SK-N-SH treated with all-trans-retinoic acid at 6 μM for 48 hours (cell line): ENCODE measurements at places on chromosomes 16 and 17.

- peak; percentile 90 for ATAC-seq
Measured at GRCh38 chr17:44865231-44865660, 17.6 kb downstream of the HIGD1B start.

GRCh38 chr17:54455251-54455868 lies 445.3 kb upstream of the TOM1L1 start:
- ATAC-seq = no peak

- ATAC-seq = peak; percentile 63; the same call in 2 of the 3 replicates
Measured at GRCh38 chr17:60554377-60554788, 28.3 kb upstream of the APPBP2 start.

GRCh38 chr16:4371357-4372000 lies at the start of gene VASN:
VASN (plus strand) TSS chr16:4371848; CDS start chr16:4380878, 9,030 bp downstream.
- peak; percentile 43 for ATAC-seq

DNA sequence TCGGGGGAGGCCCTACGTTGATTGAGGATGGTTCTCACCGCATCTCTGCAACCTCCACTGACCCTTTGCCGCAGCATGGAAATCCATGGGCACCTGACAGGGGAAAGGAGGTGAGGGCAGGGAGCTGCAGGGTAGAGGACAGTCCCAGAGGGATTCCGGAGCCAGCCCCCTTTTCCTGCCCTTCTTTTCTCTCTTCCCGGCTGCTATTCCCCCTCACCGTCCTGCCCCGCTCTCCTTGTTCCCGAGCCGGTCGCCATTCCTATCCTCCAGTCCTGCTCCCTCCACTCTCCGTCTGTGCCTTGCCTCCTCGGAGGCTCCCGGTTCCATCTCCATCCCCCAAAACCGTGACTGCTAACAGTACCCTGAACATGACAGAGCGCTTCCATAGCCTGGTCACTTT lies 4.8 kb downstream of the SPATA32 start:
- no peak for ATAC-seq

DNA sequence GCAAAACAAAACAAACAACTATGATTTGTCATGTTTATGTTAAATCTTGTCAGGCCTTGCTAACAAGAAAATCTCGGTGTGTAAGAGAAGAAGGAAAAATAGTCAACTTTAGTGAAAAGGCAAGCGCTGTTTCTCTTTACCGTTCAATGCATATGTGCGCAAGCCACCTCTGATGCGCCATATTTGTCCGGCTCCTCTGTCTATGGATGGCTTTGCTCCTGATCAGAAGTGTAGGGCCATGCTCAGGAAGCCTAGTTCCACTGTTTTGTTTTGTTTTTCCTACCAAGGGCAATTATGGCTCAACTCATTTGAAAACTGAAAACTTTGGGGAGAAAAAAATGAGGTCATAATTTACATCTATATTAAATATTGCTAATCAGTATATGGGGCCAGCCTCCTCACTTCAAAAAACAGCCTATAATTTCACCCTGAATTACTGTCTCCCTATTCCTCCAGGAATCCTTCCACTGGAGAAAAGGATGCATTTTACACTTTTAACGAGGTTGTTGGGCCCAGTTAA lies 4.5 kb downstream of the MAF start:
- ATAC-seq = no peak

- no peak for ATAC-seq
Measured at GRCh38 chr17:72677714-72678390, 414.6 kb downstream of the SLC39A11 start.

DNA sequence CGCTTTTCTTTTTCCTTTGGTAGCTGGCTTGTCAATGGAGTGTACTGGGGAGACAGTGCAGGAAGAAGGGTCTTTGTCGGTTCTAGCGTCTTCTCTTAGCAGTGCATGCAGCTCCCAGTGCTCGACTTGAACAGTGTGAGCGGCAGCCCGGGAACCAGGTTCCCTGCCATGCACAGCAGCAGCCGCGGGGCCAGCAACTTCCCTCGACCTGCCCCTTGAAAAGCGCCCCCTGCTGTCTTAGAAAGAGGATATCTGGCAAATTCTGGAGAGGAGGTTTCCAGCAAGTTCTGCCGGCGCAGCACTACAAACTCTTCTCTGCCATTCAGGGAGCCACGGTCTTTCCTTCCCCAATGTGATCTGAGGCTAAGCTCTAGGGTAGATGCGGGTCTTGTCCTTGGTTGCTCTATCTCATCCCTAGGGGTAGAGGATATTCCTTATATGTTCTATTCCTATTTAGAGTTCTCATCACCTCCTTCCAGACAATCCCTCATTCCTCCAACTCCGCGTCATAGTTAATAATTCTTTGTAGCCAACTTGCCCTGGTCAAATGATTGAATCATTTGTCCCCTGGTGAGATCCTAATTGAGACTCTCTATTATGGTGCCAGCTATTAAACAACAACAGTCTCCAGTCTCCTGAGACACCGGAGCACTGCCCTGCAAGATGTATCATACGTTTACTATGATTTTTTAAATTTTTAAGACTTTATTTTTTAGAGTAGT lies 451.3 kb downstream of the PMP22 start:
- ATAC-seq = peak; percentile 54

- ATAC-seq = no peak
Measured at GRCh38 chr16:84583995-84584394, 33.9 kb downstream of the COTL1 start.

- ATAC-seq = no peak
Measured at GRCh38 chr17:78014646-78015045, 56.1 kb downstream of the TNRC6C start.

DNA sequence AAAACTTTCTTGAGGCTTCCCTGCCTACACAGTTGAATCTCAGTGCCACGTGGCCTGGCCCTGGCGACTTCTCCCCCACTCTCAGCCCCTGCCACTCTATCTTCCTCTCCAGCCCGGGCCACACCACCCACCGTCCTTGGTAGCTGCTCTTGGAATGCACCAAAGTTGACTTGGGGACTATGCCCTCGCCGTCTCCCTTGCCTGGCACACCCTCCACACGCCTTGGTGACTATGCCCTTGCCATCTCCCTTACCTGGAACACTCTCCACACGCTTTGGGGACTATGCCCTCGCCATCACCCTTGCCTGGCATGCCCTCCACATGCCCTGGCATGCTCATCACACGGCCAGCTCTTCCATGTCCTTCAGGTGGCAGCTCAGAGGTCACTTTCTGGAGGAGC lies 15.5 kb upstream of the TVP23A start:
- no peak for ATAC-seq

GRCh38 chr16:74954763-74955162 lies 30.2 kb downstream of the WDR59 start:
- ATAC-seq = no peak

- ATAC-seq = no peak
Measured at GRCh38 chr16:30899794-30900193, 3.4 kb downstream of the CTF1 start.

GRCh38 chr16:12095275-12096156 lies 119.0 kb downstream of the SNX29 start:
- peak; percentile 75 for ATAC-seq

GRCh38 chr16:79639576-79640311 lies 39.2 kb upstream of the MAF start:
- ATAC-seq = no peak

- ATAC-seq = peak; percentile 60
Measured at GRCh38 chr16:69286941-69287713, 24.0 kb upstream of the VPS4A start.

- peak; percentile 80; the same call in 2 of the 3 replicates for ATAC-seq
Measured at GRCh38 chr16:55944377-55944802, 69.2 kb upstream of the CES5A start.

DNA sequence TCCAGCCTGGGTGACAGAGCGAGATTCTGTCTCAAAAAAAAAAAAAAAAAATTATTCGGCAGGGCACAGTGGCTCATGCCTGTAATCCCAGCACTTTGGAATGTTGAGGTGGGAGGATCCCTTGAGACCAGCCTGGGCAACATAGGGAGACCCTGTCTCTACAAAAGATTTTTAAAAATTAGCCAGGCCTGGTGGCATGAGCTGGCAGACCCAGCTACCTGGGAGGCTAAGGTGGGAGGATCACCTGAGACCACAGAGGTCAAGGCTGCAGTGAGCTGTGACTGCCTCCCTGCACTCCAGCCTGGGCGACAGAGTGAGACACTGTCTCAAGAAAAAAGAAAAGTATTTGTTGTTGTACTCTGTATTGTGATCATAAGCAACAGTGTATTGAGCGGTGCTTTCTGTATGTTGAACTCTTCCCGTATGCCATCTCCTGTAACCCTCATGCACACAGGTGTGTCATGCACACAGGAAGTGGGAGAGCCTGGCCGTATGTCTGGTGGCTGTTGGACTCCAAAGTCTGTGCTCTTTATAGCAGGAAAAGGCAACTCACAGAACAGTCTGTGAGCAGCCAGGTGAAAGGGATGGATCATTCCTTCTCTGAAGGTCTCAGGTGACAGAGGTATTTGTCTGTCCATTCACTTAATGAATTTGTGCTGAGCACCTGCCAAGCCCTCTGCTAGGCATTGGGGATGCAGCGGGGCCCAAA lies 17.1 kb downstream of the CDH1 start:
- ATAC-seq = no peak

GRCh38 chr17:4180791-4181190 lies 37.8 kb downstream of the CYB5D2 start:
- no peak for ATAC-seq

DNA sequence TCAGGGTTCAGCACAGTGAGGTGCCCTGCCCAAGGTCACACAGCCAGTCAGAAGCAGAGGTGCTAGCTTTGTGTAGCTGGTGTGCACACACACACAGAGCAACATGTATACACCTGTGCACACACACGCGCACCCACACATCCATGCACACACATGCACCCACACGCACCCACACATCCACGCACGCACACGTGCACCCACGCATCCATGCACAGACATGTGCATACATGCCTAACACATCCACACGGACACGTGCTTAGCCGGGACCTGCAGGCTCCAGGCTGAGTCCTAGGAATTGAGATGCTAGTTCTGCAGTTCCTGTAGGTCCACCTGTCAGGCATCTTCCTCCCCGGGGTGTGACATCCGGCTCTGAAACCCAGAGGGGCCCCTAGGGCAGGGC lies 13.0 kb upstream of the DPEP1 start:
- no peak for ATAC-seq

GRCh38 chr16:5820472-5820871 lies 722.9 kb upstream of the EEF2KMT start:
- no peak for ATAC-seq

- ATAC-seq = no peak
Measured at GRCh38 chr17:4742629-4743028, 2.9 kb upstream of the CXCL16 start.

DNA sequence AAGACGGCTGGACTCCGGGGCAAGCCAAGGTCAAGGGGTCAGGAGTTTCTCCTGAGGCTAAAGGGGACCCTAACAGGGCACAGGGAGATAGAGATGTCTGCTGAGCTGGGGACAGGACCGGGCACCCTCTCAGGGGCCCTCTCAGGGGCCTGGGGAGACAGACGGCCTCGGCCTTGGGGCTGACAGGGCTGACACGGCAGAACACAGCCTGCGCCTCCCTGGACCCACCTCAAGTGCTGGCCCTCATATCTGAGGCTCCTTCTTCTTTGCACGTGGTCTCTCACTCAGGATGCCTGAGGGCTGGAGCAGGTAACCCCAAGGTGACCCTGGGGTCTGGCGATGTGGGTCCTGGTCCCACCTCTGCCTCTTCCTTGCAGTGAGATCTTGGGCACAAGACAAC lies 186.9 kb upstream of the TNRC6C start:
- no peak for ATAC-seq

DNA sequence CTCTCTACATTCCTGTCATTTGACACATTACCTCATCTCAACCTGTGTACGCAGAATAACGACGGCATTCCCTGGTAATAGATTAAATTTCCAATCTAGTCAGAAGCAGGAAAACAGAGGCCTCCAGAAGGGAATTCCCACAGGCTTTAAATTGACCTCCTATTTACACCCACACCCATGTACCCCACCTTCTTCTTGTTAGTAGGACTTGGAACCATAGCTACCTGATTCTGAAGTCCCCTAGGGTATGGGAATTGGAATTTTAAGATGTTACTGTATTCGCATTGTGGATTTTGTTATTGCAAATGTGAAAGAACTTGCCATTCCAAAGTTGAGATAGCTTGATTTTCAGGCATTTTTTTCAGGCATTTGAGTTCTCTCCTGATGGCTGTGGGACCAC lies 377.5 kb upstream of the DYNLRB2 start:
- ATAC-seq = no peak

DNA sequence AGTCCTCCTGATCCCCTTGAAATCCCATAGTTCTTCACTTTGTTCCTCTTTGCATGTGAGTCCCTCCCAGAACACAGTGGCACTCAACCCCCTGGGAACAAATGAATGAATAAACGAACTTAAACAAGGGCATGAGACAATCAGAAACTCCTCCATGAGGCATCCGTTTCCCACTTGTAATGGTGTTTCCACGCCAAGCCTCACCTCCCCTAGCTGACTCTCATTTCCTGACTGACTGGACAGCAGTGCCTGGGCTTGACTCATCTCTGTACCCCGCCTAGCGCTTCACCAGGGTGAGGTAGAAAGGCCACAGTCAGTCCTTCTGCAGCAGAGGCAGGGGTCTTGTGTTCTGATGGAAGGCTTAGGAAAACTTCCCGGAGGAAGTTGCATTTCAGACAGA lies 14.2 kb downstream of the KIF1C start:
- ATAC-seq = peak; percentile 48; the same call in 2 of the 3 replicates
